ENCODE measurements at places on chromosomes 13 and 19.
A peak's percentile ranks its signal among the peaks of the same experiment; 100 is the strongest.

DNA sequence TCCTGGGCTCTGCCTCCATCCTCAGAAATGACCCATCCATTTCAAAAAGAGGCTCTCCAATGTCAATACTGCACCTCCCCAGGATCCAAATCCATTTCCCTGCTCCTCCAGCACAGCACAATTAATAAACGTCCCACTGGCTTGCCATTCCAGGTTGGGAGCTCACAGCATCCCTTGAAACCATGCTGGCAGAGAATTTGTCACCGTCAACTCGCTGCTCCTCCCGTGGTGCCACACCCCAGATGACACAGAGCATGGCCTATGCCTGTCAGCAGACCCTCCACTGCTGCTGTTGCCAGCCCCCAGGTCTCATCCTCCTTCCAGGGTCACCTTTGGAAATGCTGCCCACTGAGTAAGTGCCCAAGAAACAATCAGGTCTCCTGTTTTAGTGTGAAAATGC lies 53.0 kb upstream of the UQCRFS1 start:
- DNase-seq, result no peak

- DNase-seq, result no peak
Observed at GRCh38 chr19:11375143-11375948, 880 bp downstream of the SWSAP1 start.

DNA sequence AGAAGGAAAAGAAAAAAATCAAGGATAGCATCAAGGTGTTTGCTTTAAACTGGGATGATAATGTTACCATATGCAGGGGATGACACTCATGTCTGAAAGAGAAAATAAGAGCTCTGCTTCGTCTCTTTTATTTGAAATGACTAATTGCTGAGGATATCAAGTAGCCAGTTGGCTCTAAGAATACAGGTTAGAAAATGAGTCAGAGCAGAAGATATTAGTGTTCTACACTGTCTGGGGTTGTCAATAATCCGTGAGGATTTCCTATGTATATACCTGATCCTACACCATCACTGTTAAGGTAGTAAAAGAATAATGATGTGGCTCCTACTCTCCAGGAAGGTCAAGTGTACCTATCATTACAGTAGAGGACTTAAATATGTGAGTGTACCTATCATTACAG lies 562.5 kb downstream of the GPC6 start:
- no peak for DNase-seq

DNA sequence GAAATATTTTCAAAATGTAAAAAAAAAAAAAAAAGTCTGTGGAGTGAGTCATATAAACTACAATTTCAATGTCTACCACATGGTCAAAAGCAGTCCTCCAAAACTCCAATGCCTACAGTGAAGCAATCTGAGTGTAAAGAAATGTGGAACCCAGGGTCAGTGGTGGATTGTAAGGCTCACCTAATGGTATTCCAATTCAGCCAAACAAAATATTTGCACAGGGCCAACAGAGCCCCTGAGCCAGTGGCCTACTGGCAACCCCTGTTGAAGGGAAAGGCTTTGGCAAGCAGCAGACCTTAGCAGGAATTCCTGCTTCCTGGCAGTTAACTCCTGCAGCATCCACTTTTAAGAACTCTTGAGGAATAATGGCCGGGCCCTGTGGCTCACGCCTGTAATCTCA lies 3.4 kb downstream of the DNMT1 start:
- DNase-seq, result peak; percentile 62

GRCh38 chr13:38180126-38180525 lies 169.5 kb upstream of the UFM1 start:
- peak; percentile 27 for DNase-seq

DNA sequence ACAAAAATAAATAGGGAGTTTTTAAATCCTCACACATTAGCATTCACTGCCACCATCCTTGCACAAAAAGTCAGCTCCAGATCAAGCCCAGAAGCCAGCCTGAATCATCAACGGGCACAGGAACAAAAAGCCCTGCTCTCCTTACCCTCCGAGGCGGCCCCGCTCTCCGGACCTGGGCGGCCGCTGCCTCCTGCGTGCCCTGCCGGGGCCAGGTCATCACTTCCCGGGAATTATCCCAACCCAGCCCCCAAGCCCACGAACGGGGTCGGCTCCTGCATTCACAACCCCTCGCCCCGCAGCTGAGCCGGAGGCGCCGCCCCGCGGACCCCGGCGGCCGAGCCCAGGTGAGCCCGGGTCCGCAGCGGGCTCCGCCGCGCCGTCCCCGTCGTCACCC lies 754 bp downstream of the DNAJB1 start:
- DNase-seq, result no peak

- no peak for DNase-seq
Observed at GRCh38 chr13:31433746-31434145, 234.0 kb downstream of the B3GLCT start.

GRCh38 chr13:63381078-63381859 lies 1965.6 kb upstream of the PCDH20 start:
- DNase-seq, result peak; percentile 40

DNA sequence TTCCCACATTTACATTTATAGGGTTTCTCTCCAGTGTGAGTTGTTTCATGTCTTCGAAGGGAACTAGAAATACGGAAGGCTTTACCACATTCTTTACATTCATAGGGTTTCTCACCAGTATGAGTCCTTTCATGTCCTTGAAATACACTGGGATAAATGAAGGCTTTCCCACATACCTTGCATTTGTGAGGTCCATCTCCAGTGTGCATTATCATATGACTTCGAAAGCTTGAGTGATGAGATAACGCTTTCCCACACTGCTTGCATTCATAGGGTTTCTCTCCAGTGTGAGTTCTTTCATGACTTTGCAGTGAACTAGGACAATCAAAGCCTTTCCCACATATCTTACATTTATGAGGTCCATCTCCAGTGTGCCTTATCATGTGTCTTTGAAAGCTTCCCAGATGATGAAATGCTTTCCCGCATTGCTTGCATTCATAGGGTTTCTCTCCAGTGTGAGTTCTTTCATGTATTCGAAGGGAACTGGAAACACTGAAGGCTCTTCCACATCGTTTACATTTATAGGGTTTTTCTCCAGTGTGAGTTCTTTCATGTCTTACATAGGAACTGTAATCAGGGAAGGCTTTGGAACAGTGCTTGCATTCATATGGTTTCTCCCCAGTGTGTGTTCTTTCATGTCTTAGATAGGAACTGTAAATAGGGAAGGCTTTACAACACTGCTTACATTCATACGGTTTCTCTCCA lies 15.1 kb downstream of the ZNF442 start:
- DNase-seq, result no peak

DNA sequence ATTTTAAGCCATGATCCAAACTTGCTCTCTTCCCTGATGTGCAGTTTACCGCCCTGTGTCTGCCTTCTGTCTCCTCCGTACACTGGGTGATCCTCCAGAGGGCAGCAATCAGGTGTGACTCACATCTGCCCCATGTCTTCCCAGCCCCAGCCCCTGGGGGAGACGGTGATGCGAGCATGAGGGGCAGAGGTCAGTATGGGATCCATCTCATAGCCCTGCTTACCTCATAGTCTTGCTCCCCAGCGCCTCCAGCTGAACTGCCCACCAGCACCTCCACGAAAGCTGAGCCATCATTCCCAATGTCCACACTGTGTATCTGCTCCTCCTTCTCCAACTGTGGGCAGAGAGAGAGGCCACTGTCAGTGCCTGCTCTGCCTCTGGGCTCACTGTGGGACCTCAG lies 14.6 kb downstream of the XRCC1 start:
- peak; percentile 37 for DNase-seq

DNA sequence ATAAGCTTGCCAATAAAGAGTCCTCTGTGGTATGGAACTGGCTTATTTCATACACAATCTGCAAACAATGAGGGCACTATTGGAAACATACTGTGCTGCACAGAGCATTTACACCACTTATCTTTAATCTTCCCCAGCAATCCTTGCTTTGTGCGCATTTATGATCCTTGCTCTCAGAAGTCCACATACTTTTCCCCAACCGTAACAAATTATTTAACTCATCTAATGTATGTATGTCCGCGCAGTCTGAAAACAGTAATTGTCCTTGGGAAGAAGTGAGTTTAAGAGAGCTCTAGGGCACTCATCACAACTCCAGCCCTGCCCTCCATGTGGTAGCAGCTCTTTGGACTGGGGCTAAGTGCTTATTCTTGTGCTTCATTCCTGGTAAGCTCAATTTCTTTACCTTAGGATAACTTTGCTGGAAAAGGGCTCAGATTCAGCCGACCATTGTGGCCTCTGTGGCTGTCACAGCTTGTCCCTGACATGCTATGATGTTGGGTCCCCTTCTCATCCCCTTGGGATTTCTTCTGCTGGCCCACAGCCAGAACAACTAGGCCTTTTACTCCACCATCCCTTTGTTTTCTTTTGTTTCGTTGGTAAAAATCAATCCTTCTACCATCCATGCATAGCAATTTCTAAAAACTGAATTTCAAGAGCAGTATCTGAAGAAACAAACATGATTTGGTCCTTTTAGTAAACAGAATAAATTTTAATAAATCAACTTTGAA lies 152.7 kb downstream of the TNFRSF19 start:
- no peak for DNase-seq

DNA sequence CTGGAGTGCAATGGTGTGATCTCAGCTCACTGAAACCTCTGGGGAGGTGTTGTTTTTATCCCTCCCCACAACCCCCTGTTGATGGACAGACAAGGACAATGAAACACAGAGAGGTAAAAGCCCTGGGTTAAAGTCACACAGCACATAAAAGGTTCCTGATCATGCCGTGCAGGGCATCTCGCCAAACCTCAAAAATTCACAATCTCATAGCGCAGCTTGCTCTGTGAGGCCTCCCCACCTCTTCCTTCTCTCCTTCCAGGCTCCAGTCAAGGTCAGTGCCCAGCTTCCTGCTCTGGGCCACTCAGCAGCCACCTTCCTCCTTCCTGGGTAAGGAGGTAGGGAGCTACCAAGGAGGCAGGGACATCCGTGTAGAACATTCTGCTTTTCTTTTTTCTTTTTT lies 2.3 kb downstream of the FUT2 start:
- DNase-seq, result peak; percentile 70

DNA sequence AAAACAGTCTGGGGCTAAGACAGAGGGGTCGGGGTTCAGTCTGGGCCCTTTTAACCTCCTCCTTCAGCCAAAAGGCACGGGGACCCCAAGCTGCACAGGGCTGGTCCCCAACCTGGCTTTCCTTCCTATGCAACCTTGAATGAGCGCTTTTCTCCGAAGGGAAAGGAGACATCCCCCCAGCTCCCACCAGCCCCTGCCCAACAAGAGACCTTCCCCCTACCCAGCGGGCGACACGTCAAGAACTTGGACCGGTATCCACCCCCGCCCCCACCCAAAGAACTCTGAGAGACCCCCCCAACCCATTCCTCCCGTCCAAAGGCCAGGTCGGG lies 35.0 kb upstream of the NANOS3 start:
- DNase-seq, result no peak

DNA sequence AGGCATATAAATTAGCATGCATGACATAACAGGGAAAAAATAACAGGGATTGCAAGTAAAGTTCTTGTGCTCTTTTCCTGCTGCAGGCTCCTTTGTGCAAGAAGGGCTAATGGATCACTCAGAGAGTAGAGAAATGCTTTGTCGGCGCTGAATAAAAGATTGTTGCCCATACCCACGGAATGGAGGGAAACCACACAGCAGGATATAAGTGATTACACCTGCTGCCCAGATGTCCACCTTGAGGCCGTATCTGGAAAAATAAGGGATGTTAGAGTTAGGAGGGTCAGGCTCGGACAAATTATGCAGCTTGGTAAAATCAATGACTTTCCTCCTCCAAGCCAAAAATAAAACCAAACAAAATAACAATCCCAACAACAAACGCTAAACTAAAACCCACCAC lies 322.3 kb downstream of the DCLK1 start:
- no peak for DNase-seq

DNA sequence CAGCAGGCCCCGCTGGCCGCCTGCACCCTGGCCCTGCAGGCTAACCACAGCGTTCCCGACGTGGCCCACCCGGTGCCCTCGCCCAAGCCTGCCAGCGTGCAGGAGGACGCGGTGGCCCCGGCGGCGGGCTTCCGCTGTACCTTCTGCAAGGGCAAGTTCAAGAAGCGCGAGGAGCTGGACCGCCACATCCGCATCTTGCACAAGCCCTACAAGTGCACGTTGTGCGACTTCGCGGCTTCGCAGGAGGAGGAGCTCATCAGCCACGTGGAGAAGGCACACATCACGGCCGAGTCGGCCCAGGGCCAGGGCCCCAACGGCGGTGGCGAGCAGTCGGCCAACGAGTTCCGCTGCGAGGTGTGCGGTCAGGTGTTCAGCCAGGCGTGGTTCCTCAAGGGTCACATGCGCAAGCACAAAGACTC lies 72.1 kb downstream of the ZNF536 start:
- no peak for DNase-seq

DNA sequence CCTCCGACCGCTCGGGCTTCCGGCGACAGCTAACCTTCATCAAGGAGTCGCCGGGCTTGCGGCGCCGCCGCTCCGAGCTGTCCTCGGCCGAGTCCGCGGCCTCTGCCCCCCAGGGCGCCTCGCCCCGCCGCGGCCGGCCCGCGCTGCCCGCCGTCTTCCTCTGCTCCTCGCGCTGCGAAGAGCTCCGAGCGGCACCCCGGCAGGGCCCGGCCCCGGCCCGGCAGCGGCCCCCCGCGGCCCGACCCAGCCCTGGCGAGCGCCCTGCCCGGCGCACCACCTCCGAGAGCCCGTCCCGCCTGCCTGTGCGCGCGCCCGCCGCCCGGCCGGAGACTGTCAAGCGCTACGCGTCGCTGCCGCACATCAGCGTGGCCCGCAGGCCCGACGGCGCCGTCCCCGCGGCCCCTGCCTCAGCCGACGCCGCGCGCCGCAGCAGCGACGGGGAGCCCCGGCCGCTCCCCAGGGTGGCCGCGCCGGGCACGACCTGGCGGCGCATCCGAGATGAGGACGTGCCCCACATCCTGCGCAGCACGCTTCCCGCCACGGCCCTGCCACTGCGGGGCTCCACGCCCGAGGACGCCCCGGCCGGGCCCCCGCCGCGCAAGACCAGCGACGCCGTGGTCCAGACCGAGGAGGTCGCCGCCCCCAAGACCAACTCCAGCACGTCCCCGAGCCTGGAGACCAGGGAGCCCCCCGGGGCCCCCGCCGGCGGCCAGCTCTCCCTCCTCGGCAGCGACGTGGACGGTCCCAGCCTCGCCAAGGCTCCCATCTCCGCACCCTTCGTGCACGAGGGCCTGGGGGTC lies 9.6 kb downstream of the C19orf25 start:
- peak; percentile 39 for DNase-seq

- peak; percentile 69 for DNase-seq
Observed at GRCh38 chr19:11673608-11674041, 65.1 kb downstream of the ZNF823 start.

DNA sequence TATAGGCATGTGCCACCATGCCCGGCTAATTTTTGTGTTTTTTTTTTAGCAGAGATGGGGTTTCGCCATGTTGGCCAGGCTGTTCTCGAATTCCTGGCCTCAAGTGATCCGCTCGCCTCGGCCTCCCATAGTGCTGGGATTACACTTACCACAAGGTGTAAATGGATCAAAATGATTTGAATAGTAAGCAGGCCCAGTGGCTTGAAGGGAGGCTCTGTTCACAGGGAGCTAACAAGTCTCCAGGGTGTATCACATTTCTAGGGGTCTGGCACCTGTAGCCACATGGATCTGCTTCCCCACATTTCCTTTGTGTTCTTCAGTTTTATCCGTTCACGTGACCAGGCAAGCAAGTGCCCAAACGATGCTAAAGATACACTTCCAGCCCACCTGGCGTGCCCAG lies 13.5 kb upstream of the CNFN start:
- no peak for DNase-seq
